ENCODE measurements at places on chromosomes 1 and 21. TPM values are rescaled to one million over a fixed set of nuclear protein-coding genes. Genes with fewer than 3 reads are reported as not detected.

SH2D1B gene
- 0.16 TPM for total RNA-seq

OR2G6 gene
- total RNA-seq = not detected

DNA sequence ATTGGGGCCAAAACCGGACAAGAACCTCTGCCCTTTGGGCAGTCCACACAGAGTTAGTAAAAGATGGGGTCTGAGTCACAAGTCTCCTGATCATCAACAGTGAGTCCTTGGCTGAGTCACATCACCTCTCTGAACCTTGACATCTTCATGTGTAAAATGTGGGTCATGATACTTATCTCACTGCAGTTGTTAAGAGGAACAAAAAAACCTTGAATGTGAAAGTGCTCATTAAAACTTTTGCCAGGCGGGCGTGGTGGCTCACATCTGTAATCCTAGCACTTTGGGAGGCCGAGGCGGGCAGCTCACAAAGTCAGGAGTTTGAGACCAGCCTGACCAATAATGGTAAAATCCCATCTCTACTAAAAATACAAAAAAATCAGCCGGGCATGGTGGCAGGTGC lies 15.7 kb downstream of the S100A16 start:
- no peak for DNase-seq

GRCh38 chr1:222054416-222054815 lies 312.5 kb upstream of the DUSP10 start:
- DNase-seq = no peak

DNA sequence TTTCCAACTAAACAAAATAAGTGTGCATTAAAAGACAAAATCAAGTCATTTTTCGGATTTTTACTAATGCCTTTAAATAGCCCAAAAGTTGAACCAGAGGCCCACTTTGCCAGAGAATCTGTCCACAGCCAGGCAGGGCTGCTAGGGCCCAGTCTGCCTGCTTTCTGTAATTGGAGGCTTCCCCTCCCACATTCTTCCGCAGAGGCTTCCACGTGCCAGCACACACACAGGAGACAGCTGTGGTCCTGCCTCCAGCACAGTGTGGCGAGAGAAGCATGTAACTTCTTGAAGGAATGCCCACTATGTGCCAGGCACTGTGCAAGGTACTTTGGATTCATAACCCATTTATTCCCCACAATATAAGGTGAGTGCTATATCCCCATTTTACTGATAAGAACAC lies 11.3 kb upstream of the PDZK1IP1 start:
- DNase-seq = no peak

GRCh38 chr21:35565204-35565611 lies 495.1 kb downstream of the SETD4 start:
- no peak for DNase-seq

DNA sequence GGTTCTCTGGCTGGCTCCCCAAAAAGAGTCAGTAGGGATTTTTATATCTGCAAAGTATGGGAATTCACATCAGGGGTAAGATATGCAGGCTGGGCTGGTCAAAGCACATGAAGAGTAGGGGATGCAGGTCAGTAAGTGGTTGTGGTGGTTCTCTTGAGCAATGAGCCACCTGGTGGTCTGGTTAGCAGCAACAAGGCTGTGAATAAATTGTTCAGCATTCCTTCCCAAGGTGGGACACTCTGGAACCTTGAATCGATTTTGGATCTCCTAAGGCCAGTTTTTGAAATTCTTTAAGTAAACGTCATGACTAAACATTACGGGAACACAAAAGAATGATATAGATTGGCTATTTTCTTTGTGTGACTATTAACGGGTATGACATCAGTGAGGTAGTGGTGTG lies 563.0 kb upstream of the NEGR1 start:
- no peak for DNase-seq

- DNase-seq = peak; percentile 99
These were observed 55.2 kb upstream of the TARBP1 start for GRCh38 chr1:234533975-234534876.

DNA sequence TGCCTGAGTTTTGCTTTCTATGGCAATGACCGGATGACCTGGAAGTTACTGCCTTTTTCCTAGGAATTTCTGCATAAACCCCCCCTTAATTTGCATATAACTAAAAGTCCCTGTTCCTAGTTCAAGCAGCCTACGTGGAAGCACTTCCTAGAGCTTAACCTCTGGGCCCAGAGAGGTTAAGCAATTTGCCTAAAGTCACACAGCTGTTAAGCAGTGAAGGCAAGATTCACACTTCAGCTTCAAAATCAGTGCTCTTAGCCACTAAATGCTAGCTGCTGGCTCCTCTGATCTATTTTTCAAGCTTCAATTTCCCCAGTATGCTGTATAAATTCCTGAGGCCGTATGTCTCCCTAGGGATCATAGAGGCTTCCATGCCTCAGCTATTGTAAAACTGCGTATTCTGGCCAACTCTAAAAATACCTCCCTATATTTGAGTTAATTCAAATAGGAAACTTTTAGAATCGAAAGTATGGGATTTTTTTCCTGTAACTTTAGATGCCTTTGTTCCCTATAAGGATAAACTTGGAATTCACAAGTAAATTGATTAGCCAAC lies 53.1 kb upstream of the CD5L start:
- DNase-seq = no peak
